ENCODE measurements at places on chromosomes 7 and 10. TPM values are rescaled to one million over a fixed set of nuclear protein-coding genes. Genes with fewer than 3 reads are reported as not detected.

The SPDYE18 gene
- not detected for total RNA-seq

- DNase-seq, result peak; percentile 63
These were observed 107.3 kb downstream of the SMURF1 start for GRCh38 chr7:99036546-99037111.

The SAMD9 gene
- total RNA-seq, result 5.3 TPM

The FFAR4 gene
- not detected for total RNA-seq

DNA sequence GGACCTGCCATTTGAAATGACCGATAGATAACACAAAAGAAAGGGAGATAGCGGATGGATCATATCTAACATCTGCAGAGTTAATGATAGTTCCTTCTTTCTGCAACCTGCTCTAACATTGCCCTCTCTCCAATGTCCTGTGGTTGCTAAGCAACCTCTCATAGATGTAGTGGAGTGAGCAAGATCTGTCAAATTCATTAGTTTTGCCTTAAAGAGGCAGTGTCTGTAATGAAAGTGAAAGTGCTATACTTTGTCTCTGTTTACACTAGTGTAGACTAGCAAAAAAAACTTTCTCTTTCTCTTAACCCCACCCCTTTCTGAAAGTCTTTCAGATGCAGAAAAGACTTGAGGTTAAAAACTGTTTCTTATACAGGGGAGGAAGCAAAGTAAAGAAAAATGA is 1196.9 kb downstream of the SORCS3 start:
- DNase-seq, result peak; percentile 56

GRCh38 chr7:146208492-146208891 is 91.9 kb downstream of the CNTNAP2 start:
- DNase-seq, result no peak

All from HT1080 (cell line).